Left cardiac atrium (tissue), 4 donors: ENCODE measurements at places on chromosomes 2 and 18.

- no peak for DNase-seq
These were observed 30.4 kb downstream of the FBLN7 start for GRCh38 chr2:112168422-112169124.

DNA sequence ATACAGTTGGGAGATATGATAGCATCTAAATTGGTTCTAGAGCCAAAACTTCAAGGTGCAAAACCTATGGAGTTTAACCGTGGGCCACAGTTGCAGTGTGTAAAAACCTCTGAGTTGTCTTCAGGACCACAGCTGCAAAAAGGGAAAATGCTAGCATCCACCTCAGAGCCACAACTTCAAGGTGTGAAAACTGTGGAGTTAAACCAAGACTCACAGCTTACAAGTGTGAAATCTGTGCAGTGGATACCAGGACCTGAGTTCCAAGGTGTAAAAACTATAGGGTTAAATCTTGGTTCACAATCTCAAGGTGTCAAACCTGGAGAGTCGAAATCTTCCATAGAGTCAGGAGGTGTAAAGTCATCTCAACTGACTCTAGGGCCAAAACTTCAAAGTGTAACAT, 10.4 kb upstream of the ZNF512 start:
- no peak for DNase-seq

DNA sequence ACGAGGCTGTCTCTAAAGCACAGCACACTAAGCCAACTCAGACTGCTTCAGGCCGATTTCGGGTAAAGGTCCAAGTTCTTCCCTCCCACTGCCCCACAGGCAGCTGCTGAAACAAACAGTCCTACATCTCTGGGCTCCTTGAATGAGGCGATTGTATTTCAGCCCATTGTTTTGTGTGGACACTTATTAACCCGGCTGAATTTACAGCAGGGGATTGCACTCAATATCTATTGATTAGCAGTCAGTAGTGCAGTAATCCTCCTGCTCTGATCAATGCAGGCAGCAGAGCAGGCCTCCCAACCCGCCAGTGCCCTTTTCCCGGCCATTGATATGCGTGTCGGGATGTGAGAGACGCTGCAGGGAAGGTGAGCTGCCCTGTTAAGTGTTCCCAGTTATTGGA, 330.1 kb downstream of the CMPK2 start:
- no peak for DNase-seq

DNA sequence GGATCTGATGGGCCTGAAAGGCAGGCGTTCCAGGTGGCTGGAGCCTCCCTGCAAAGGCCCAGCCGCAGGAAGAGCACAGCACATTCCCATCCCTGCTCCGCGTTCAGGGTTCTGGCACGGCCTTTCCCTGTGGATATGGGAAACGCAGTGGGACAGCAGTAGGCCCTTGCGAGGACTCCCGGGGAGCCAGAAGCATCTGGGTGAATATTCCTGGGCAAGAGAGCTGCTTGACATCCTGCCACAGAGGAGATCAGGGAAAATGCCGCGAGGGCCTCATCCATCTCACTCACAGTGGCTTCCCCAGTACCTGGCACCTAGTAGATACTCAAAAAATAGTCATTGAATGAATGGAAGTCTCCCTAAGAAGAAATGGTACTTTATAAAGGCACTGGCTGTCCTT, 3.1 kb upstream of the ADCY3 start:
- no peak for DNase-seq

DNA sequence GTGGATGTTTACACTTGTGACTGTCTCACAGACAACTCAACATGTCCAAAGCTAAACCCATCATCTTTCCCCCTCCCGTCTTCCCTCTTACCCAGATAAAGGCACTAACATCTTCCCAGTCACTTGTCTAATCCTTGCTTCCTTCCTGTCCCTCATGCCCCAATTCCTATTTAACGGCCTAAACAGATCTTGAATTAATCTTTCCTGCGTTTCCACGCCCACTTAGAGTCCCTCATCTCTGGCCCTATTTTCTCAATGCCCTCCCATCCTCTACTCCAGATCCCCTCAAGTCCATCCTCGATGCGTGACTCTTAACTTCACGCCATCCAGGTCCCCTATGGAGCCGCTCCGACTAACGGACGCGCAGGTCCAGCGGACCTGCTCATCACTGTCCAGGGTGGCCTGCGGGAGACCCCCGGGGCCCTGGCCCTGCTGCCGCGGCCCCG, 682 bp upstream of the SCLY start:
- no peak for DNase-seq
